GM19239 (cell line): ENCODE measurements at places on chromosomes 3 and 15.

DNA sequence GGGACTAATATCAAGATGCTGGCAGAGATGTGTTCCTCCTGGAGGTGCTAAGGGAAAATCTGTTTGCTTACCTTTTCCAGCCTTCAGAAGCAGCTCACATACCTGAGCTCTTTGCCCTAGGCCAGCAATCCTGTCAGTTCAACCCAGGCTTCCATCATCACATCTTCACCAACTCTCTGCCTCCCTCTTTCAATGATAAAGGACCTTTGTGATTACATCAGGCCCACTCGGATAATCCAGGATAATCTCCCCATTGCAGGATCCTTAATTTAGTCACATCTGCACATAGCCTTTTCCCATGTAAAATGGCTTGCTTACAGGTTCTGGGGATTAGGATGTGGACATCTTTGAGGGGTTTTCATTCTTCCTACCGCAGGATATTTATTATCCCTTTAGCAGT lies 58.3 kb downstream of the NSUN3 start:
- no peak for DNase-seq

DNA sequence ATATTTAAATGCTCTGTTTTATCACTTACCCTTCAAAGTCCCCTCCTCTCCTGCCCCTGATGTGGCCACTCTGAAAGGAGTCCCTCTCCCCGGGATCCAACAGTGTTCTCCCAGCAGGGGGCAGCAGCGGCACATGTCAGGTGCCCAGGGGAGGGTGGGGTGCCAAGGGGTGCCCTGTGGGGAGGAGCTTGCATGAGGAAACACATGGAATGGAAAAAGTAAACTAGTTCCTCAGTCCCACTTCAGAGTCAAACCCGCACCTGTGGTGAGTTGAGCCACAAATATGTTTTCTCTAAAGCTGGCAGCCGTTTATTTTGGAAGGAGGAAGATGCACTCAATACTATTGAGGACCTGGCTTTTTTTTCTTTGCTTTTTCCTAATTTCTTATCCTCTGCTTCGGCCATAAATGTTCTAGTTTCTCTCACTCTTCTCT lies 30.1 kb upstream of the NRROS start:
- DNase-seq = peak; percentile 84

DNA sequence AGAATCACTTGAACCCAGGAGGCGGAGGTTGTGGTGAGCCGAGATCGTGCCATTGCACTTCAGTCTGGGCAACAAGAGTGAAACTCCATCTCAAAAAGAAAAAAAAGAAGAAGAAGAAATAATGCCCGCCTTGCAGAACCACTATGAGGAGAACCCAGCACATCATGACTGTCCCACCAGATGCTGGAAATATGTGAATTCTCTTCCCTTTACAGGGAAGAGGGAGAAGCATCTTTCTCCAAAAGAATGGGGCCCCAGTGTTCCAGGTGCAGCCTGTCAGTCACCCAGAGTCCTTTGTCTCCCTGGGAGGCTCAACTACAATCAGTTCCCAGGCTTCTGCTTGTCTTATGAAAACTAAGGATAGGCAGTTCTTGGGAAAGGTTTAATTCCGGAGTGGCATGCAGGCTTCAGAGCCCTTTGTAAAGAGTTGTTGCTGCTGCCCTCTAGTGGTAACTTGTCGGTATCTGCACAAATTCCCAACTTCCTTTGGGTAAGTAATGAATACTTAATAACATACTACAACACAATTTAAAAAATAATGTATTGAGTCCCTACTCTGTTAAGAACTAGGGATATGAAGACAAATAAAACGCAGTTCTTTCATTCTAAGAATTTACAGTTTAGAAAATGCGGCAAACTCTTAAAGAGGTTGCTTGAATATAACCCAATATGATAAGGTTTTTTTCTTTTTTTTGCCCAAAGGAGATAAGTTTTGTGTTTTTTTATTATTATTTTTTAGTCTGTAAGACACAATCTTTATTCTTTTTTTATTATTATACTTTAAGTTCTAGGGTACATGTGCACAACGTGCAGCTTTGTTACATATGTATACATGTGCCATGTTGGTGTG lies 18.6 kb upstream of the TICRR start:
- DNase-seq = peak; percentile 29

DNA sequence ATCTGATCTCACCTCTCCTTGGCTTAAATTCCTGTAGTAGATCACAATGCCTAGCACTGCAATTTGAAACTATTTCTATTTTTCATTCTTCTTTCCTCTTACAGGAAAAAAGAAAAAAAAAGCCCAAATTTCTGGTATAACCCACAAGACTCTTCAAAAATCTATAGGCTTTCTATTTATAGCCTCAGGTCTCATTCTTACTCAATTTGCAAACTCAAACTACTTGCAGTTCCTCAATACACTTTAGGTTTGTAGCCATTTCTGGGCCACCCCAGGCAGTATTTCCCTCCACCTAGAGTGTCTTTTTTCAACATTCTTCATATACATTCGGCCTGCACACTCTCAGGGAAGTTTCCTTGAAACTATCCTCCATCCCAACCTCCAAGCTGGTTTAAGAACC lies 169.0 kb downstream of the TBC1D5 start:
- no peak for DNase-seq

- no peak for DNase-seq
Observed at GRCh38 chr3:195904368-195904767, 4.0 kb downstream of the TNK2 start.

GRCh38 chr3:175287361-175287963 lies 428.3 kb downstream of the NAALADL2 start:
- DNase-seq = no peak

DNA sequence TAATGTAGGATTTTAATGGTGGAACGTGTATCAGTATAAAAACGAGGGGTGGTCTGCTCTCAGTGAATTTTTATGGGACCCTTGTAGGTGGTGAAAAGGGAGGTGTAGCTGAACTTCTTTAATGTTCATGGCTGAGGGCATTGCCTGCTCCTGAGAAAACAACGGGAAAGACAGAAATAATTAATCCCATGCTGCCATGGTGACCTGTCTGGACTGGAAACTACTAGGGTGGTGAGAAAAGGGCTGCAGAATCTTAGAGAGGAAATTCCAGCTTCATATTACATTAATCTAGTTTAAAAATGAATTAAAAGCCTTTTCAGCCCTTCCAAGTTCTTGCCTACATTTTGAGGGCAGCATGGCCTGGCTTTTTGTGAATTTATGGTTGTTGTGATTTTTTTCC lies 47.6 kb downstream of the ZBTB38 start:
- no peak for DNase-seq

- DNase-seq = no peak
Observed at GRCh38 chr3:138220788-138221187, 33.7 kb downstream of the ARMC8 start.

DNA sequence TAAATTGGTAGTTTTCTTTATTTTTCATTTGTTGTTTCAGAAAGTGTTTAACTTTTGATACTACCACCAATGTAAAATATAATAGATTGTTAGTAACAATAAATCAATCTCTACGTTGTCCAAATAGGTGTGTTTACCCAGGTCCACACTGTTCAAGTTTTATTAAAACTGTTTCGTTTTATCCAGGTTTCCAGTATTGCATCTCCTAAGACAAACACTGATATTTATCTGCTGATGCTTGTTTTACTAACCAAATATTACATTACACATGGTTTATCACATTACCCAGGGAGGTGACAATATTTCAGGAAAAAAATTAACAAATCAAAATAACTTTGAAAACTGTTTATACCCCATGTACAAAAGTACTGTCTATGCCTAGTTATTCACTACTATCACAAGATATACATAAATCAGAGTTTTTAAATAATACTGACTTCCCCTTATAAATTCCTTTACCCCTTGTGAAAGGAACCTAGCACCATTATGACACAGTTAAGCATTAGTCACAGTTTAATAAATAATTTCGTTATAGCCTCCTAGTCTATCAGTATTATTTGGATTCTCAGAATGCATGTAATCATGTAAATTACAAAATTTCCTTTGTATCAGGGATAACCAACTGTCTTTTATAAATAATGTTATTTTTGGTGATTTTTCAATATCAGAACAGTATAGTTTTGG lies 205.3 kb downstream of the ZBTB20 start:
- DNase-seq = no peak

DNA sequence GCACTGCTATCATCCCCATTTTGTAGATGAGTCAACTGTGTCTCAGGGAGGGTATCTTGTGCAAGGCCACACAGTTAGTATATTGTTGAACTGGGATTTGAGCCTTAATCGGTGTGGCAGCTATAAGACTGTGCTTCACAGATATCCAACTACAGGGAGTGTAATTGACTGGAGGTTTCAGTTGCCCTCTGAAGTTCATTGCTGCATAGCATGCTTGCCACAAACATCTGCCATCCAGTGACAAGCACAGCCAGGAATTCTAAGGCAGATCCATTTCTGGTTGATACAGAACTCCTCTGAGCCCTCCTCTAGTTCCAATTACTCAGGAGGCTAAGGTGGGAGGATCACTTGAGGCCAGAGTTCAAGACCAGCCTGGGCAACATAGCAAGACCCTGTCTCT lies 16.4 kb downstream of the FSD2 start:
- DNase-seq = no peak

GRCh38 chr15:77874063-77874462 lies 203.4 kb downstream of the TBC1D2B start:
- DNase-seq = no peak

GRCh38 chr3:11641316-11641682 lies 2.4 kb downstream of the VGLL4 start:
- DNase-seq = no peak
